ENCODE measurements at places on chromosomes 13 and 19.

GRCh38 chr13:51175021-51175420 lies 47.2 kb upstream of the FAM124A start:
- peaks cover 5% of the 10 kb centered on the region for H3K27me3 ChIP-seq
- no peak for DNase-seq
- H3K4me3 ChIP-seq = no peak overlapping the region
- no peak overlapping the region for H3K27ac ChIP-seq
- no peaks in the 10 kb centered on the region for H3K4me1 ChIP-seq

DNA sequence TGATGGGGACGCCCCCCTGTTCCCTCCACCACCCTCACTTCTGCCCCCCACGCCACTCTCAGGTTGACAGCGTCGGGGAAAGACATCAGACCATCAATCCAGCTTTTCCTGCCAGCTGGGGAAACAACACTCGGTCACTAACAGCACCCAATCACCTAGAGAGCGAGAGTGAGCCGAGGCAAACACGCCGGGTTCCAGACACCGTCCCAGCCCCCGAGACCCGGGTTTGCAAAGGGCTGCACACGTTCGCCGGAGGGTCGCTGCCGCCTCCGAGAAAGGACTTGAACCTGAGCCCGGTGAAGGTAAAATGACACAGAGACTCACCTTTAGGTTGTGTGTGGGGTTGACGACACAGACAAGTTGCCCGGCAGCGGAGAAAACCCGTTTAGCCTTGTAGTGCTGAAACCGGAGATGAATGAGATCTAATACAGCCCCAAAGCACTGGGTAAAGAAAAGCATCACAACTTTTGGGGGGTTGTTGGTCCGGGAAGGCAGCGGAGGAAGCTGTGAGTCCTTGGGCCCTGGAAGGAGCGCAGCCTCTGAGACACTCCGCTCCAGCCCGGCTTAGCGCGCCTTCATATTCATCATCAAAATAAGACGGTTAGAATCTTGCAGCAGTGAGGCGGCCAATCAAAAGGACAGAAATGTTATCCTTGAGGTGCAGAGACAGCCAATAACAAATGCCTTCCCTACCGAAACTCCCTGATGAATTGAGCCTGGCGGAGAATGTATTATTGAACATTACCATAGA lies at the start of gene SIAH3:
TSS of gene SIAH3 (minus strand) at position 583 of the 751 bp plus-strand sequence. CDS start at position 459, 124 bp downstream.
- H3K36me3 ChIP-seq = no peaks in the 10 kb centered on the region
- peaks cover 44% of the 10 kb centered on the region for H3K4me1 ChIP-seq
- DNase-seq = no peak
- H3K27ac ChIP-seq = no peak within 1 kb of the TSS

DNA sequence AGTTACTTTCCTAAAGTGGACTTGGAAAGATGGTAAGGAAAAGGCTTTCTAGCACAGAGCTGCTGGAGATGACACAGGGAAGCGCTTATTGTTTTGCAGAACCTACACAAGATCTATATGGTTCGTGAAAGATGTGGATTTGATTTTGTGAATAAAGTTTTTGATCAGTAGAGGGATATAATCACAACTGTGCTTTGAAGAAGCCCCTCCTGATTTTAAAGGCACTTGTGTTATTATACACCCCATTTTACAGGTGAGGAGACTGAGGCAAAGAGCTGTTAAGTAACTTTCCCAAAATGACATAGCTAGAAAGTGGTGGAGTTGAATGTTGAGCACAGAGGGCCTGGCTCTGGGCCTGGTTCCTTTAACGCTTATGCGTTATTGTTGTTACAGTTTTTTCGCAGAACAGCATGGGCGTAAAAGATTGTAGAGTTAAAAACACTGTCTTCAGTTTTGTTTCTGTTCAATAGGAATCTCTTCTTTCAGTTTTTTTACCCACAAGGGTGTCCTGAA lies 1.4 kb downstream of the TDRD3 start:
- H3K36me3 ChIP-seq = no peaks in the 10 kb centered on the region
- DNase-seq = no peak
- peaks cover 20% of the 10 kb centered on the region for H3K4me1 ChIP-seq

- H3K4me1 ChIP-seq = no peaks in the 10 kb centered on the region
- H3K27ac ChIP-seq = no peak overlapping the region
- no peak overlapping the region for H3K4me3 ChIP-seq
- DNase-seq = no peak
- no peaks in the 10 kb centered on the region for H3K27me3 ChIP-seq
These were observed 470.2 kb upstream of the PRR20A start for GRCh38 chr13:56670563-56670962.

GRCh38 chr13:108226184-108226583 lies 8.0 kb downstream of the ABHD13 start:
- peaks cover 10% of the 10 kb centered on the region for H3K4me1 ChIP-seq
- H3K4me3 ChIP-seq = no peak overlapping the region
- H3K27ac ChIP-seq = no peak overlapping the region
- no peaks in the 10 kb centered on the region for H3K27me3 ChIP-seq
- DNase-seq = no peak
- H3K36me3 ChIP-seq = peaks cover 14% of the 10 kb centered on the region

- no peak overlapping the region for H3K27ac ChIP-seq
- no peaks in the 10 kb centered on the region for H3K4me1 ChIP-seq
- H3K4me3 ChIP-seq = no peak overlapping the region
- H3K27me3 ChIP-seq = no peaks in the 10 kb centered on the region
- no peak for DNase-seq
These were observed 32.3 kb downstream of the DPF1 start for GRCh38 chr19:38191747-38192146.

- no peak overlapping the region for H3K27ac ChIP-seq
- no peaks in the 10 kb centered on the region for H3K36me3 ChIP-seq
- DNase-seq = no peak
- no peaks in the 10 kb centered on the region for H3K27me3 ChIP-seq
These were observed 85.6 kb downstream of the RXFP2 start for GRCh38 chr13:31824705-31825517.

All from CD4-positive, alpha-beta T cell (primary cell).